NCI-H1436 (cell line): ENCODE measurements at places on chromosomes 5 and 9.

DNA sequence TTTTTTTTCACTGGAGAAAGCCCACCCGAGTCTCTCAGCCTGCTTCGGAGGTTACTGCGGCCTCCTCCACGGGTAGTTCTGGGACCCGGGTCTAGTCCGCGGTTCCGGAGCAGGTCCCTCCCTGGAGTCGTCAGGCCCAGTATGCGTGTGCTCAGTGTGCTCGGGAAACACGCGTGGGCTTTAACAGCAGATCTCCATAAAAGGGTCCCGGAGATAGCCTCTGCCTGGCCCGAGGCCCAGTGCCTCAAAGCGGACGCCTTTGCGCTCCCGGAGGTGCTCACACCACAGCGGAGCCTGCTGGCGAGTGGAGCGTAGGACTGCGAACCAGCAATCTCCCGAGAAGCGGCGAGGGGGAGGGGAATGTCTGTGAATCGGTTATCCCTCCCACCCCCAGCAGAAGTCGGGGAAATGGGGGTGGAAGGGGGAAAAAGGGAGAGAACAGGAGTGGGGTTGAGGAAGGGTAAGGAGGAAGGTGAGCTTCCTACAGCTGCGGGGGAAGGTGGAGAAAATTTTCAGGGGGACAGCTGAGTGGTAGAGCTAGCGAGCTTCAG is 28.7 kb downstream of the CDKN2A start:
- DNase-seq: no peak

- no peak for DNase-seq
Measured at GRCh38 chr5:164748861-164749260, 1243.4 kb downstream of the MAT2B start.

- no peak for DNase-seq
Measured at GRCh38 chr5:81519217-81519905, 125.4 kb upstream of the ACOT12 start.

GRCh38 chr5:5787373-5787772 is 364.9 kb downstream of the ICE1 start:
- no peak for DNase-seq

DNA sequence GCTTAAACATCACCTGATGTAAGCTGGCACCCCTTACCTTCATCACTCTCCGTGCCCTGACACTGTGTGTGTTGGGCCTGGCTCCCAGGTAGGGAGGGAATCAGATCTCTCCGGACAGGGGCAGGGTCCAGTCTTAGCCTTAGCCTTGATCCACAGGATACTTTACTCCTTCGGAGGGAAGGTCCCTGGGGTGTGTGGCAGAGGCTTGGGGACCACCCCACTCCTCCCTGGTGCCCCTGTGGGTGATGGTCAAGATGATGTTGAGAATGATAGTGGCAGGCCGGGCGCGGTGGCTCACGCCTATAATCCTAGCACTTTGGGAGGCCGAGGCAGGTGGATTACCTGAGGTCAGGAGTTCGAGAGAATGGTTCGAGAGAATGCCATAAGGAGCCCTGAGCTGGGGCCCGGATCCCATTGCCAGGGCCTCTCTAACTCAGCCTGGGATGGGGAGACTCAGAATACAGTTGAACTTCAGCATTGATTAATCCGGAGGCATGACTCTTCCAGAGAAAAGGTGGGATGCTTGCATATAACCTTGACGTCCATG is 269.5 kb downstream of the HSPA4 start:
- no peak for DNase-seq

DNA sequence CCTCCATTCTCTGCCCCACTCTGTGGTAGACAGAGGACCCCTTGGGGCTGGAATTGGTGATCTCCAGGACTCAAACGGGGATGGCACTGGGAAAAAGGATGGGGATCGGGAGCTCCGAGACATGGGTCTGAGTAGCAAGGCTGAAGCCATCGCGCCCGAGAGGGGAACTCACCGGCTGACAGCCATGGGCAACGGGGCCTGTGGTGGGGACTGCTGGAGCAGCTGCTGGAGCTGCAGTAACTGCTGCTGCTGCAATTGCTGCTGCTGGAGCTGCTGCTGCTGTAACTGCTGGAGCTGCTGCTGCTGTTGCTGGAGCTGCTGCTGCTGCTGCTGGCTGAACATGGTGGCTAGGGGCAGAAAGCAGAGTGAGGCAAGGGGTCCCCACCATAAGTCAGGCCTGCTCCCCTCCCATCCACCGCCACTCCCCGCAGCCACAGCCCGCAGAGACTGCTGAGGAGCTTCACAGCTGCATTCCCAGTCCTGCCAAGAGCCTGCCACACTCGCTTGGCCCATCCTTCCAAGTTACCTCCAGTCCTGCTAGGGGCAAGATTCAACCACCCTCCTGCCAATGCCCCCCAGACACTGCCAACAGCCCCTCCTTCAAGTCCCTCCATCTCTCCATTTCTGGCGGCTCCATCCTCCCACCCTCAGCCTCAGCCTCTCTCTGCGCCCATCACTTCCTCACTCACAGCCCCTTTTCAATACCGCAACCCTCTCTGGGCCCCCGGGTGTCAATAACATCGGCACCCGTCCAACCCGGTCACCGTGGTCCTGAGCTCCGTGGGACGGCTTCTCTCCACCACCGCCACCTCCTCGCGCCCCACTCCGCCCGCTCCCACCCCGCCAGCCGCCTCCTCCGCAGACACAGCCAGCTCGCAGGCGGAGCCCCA is 611 bp downstream of the CIZ1 start:
- no peak for DNase-seq

DNA sequence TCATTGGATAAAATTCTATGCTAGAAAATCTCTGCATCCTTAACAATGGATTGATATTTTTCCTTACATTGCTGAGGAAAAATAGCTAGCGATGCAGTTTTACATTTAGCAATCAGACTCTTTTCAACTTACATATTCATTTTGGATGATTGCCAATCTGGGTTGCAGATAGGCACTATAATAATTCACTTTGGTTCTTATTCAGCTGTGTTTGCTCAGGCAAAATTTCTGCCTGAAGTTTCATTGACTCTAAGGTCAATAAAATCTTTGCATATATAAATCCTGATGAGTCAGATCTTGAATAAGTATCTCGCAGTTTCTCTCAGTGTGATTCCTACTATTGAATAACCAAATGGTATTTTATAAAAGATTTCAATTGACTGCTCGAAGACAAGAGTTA is 1105.8 kb downstream of the CDH18 start:
- no peak for DNase-seq

- no peak for DNase-seq
Measured at GRCh38 chr9:101970609-101971008, 232.2 kb upstream of the GRIN3A start.

- no peak for DNase-seq
Measured at GRCh38 chr5:116340799-116341198, 233.8 kb downstream of the SEMA6A start.

GRCh38 chr5:81181576-81182316 is 51.4 kb upstream of the CKMT2 start:
- no peak for DNase-seq

GRCh38 chr9:91714020-91714806 is 235.8 kb downstream of the ROR2 start:
- no peak for DNase-seq

DNA sequence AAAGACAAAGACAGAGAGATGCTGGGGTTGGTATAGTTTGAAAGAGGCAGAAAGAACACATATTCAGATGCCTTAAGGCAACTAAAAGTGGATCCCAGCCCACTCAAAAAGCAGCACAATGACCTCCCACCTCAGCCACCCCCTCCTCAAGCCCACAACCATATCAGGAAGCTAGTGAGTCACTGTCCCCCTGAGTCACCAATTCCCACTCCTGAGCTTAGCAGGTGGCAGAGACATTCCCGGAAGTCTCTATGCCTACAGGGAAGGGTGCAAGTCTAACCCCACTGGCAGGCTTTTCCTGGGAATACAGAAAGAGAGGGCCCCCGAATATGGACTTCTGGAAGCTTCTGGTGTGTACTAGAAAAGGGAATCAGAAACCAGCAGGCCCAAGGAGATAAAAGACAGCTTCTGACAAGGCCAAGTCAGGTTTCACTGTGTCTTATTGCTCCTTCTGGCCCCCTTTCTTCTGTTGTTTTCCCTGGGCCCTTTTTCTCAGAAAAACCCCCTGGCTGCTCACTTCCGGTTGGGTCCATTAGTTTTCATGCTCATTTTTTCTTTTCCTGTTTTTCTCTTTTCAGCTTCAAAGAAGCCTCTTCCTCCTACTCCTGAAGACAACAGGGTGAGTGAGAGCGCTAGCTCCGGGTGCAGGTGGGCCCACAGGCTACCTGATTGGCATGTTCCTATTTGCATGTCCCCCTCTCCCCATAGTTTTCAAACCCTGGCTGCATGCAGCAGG is 36.8 kb downstream of the ITK start:
- DNase-seq: no peak

DNA sequence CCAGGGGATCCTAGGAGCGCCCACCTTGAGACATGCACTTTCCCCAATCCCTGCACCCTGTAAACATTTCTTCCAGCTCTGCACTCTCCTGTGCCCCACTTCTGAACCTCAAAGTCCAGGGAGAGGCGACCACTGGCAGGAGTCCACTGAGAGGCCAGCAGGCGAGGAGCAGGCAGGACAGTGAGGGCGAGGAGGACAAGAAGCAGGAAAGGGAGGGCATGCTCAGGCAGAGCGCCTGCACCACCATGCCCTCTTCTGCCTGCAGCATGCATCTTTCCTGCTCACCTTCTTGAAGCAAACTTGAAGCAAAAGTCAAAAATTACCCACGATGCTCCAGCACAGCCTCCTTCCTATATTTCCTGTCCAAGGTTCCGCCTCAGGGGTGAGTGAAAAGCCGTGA is 10.1 kb downstream of the ARSB start:
- DNase-seq: no peak

DNA sequence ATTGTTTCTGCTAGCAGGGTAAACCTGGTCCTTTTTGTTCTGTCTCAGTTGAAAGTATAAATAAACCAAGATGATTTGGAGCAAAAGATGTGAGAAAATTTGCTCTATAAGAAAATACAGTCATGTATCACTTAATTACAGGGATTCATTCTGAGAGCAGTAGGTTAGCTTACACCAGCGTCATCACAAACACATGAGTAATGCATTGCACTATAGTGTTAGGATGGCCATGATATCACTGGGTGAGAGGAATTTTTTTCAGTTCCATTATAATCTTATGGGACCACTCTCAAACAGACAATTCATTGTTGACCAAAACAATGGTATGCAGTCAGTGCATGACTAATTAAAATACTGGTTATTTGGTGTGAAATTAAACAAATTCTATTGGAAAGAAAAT is 430.9 kb downstream of the CHSY3 start:
- DNase-seq: no peak

- DNase-seq: no peak
Measured at GRCh38 chr5:142206801-142207200, 98.2 kb downstream of the NDFIP1 start.

GRCh38 chr5:59483971-59484472 is 409.5 kb downstream of the PDE4D start:
- peak; percentile 11 for DNase-seq

GRCh38 chr9:7286101-7286500 is 513.5 kb downstream of the DMAC1 start:
- DNase-seq: no peak

DNA sequence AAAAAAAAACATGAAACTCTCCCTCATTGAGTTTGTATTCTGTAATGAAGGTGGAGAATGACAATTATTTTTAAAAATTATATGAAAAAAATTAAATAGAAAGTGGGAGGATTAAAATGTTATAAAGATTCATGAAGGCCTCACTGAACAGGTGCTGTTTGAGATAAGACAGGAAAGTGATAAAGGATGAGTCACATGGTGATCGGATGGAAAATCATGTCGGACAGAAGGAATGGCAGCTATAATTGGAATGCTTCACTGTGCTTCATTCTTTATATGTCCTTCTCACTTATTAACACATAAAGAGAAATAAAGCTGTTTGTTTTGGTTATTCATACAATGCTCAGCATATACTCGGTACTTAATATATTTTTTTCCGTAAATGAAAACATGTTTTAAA is 464.5 kb upstream of the RGMB start:
- no peak for DNase-seq

DNA sequence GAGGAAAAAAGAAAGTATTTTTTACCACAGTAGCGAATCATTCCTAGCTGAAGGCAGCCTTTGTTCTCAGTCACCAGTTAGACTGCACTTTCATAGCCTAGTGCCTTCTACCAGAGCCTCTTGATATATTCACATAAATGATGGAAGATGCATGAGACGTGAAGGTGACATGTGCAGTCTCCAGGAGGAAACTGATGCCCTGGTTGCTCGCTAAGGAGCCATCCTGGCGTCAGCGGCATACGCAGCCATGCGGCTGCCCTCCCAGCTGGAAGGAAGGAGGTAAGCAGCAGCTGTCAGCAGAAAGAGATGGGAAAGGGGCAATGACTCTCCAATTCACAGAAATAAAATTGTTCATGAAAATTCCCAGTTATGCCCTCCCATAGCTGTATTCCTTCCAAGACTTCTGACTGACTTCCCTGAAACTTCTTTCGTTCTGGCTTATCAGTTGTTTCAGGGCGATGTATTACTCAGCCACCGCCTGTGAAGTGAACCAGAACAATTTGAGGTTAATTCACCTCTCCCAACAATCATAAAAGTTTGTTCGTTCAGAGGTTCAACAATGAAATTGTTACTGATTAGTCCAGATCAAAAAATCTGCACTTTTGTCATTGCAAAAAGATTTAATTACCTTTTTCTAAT is 331.2 kb downstream of the NR2F1-AS1 start:
- no peak for DNase-seq

DNA sequence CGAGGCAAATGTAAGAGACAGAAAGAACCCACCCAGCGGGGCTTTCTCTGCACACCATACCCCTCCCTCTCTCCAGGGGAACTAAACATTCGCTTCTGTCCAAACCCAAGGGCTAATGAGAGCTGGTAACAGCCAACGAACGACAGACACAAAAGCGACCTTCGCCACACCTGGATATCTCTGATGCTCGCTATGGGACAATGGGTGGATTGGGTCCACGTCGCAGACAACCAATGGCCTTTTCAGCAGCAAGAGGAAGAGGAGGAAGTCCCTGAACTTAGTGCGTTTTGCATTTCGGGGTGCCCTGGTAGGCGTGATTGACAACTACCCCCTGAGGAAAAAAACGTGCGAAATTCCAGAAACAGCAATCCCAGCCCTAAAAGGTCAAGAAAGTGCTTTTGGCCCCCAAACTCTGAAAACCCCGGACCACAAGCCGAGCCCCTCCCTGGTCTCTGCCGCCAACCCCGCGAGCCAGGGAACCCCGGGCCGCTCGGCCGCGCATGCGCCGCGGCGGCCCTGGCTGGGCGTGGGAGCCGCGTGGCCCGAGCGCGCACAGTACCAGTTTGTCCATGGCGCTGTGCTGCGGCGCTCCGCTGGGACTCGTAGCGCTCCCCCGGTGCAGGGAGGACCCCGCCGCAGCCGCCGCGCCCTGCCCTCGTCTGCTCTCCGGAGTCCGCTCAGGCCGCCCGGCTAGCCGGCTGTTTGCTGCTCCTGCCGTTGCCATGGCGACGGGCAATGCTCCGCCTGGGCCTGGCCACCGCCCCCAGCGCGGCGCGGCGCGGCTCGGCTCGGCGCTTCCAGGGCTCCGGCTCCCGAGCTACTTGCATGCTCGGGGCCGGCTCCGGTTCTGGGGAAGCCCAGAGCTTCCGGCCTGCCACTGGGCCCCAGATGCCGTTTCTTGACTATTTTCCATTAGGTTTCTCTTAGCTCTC is 66.9 kb upstream of the DNAH5 start:
- DNase-seq: peak; percentile 79

- no peak for DNase-seq
Measured at GRCh38 chr5:179986328-179986727, 78.6 kb upstream of the TBC1D9B start.
